ENCODE measurements at places on chromosomes 16 and 17. TPM values are rescaled to one million over a fixed set of nuclear protein-coding genes. Genes with fewer than 3 reads are reported as not detected.

Gene SLC5A10
- not detected for total RNA-seq

Gene NDRG4
- total RNA-seq = 6.3 TPM

Gene SOST
- total RNA-seq = not detected

Gene OR1E2
- not detected for total RNA-seq

Gene TAT
- total RNA-seq = not detected

Gene WDR90
- total RNA-seq = 43.7 TPM

Gene GDPD1
- total RNA-seq = 10.7 TPM

Gene SCO1
- total RNA-seq = 26.5 TPM

Gene TMEM235
- not detected for total RNA-seq

Gene CD300LB
- total RNA-seq = 0.44 TPM

Gene OMG
- not detected for total RNA-seq

Gene TMEM98
- total RNA-seq = 191 TPM

Gene LITAFD
- total RNA-seq = not detected

Gene ELOB
- total RNA-seq = 294 TPM

Gene ADAM11
- 0.42 TPM for total RNA-seq

Gene PRR35
- not detected for total RNA-seq

Gene EVI2B
- 5.7 TPM for total RNA-seq

Measured in tibial nerve (tissue), 4 donors.